Esophagus mucosa (tissue), 1 donor: ENCODE measurements at places on chromosomes 1 and 21. TPM values are rescaled to one million over a fixed set of nuclear protein-coding genes. Genes with fewer than 3 reads are reported as not detected.

The CDK11B gene
- total RNA-seq = 10.9 TPM

The BMP8B gene
- total RNA-seq = 0.60 TPM

The CHIA gene
- not detected for total RNA-seq

The KRTAP24-1 gene
- total RNA-seq = not detected

The HES2 gene
- total RNA-seq = 47.3 TPM

The GCSAML gene
- not detected for total RNA-seq

The SYCP1 gene
- not detected for total RNA-seq

The POU3F1 gene
- 6.0 TPM for total RNA-seq

The ANP32E gene
- total RNA-seq = 15.1 TPM

The AMY2B gene
- total RNA-seq = 2.9 TPM

The OR2AK2 gene
- total RNA-seq = not detected

The AMIGO1 gene
- total RNA-seq = 1.2 TPM
